ENCODE measurements at places on chromosomes 2 and 18.

- no peak for DNase-seq
Measured at GRCh38 chr18:60024857-60025256, 125.1 kb downstream of the PMAIP1 start.

DNA sequence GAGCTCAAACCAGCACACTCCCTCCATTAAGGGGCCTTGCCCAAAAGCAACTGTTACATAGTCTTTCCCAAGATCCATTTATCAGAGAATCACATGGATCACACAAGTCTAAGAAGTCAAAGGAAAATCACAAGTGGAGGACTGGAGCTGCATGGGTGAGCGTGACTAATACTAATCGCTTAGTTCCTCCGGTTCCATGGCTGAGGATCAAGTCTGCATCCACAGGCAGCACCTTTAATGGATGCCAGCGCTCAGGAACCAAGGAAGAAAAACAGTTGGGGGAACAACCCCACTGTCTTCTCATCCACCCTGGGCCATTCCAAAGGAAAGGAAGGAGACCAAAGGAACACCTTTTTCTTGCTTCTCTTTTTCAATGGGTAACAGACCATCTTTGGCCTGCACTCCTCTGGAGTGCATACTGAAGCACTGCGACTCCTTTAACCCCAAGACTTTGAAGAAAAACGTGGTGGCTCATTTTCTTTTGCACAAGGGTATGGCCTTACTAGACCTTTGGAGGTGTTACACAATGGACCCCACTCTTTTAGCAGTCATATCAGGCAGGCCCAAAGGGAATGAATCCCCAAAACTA lies 9.2 kb upstream of the WDR33 start:
- DNase-seq: no peak

GRCh38 chr2:149191915-149192314 lies 138.5 kb upstream of the LYPD6 start:
- no peak for DNase-seq

DNA sequence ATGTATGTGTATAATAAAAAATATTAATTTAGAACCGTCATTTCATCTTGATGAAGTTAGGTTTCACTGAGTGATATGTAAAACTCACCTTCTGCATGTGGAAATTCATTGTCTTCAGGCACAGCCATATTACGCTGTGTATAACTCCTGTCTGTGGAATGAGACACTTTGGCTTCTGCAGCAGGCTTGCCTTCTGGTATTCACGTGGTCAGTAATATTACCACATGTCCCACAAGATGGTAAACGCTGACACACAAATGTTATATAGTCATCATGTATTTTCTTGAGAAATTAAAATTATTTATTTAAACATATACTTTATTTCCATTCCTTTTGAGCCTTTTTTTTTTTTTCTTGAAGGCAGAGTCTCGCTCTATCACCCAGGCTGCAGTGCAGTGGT lies 25.1 kb upstream of the AAK1 start:
- DNase-seq: no peak

DNA sequence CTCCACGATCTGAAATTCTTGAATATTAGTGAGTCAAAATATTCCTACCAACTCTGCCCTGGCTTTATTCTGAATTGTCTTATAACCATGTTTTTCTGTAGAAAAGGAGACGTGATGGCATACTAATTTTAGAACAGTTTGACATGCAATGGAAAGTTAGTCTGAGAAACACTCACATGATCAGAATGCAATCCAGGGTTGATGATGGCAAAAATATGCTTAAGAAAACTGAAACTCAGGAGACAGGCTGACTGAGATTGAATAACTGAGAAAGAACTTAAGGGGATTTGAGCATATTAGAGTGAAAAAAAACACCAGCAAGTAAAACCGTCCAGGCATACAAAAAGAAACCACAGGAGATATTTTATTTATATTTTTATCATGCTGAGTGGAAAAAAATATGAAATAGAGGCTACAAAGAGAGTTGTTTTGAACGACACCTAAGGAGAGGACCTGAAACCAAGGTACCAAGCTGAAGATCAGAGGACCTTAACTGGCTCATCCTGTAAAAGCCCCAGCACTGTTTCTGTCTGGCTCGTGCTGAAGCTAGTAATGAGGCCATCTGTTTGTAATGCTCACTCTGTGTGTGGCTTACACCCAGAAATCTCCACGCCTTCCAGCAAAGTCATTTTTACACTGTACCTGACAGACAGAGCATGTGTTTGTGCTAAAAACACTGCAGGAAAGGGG lies 437.2 kb upstream of the PKDCC start:
- DNase-seq: no peak
